AG04449 (cell line): ENCODE measurements at places on chromosomes 6 and 20.

GRCh38 chr20:53165452-53165851 is 193.3 kb downstream of the TSHZ2 start:
- DNase-seq: no peak

- no peak for DNase-seq
Measured at GRCh38 chr6:20674664-20675063, 140.4 kb downstream of the CDKAL1 start.

DNA sequence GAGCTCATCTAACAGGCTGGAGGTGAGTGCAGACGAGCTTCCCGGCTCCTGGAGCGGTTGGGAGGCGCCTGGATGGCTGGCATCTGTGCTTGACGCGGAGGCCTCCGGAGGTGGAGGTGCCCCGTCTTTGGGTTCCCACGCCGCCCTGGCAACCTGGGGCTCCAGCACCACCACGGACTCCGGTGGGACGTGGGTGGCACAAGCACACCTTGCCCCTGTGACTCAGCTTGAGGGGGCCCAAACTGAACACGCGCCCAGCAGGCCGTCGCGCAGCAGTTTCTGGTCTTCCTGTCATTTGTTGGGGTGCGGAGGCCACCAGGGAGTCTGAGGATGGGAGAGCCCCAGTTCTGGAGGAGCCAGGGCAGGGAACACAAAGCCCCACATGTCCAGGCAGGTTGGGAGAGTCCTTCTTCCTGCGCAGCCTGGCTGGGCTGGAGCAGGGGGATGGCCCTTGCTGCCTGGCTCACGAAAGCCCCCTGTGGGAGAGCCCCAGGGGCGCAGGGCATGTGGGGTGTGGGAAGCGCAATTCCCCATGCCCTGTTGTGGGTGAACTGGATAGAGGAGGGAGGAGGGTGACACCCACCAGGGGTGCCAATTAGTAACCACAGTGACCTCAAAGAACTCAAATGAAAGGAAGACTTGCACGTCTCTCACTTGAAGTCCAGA is 1378.6 kb upstream of the DEFB115 start:
- DNase-seq: no peak

- no peak for DNase-seq
Measured at GRCh38 chr6:17866876-17867444, 120.5 kb downstream of the KIF13A start.

GRCh38 chr6:163253556-163254213 is 160.8 kb upstream of the QKI start:
- no peak for DNase-seq

GRCh38 chr20:61123751-61124368 is 128.2 kb upstream of the CDH4 start:
- DNase-seq: no peak

DNA sequence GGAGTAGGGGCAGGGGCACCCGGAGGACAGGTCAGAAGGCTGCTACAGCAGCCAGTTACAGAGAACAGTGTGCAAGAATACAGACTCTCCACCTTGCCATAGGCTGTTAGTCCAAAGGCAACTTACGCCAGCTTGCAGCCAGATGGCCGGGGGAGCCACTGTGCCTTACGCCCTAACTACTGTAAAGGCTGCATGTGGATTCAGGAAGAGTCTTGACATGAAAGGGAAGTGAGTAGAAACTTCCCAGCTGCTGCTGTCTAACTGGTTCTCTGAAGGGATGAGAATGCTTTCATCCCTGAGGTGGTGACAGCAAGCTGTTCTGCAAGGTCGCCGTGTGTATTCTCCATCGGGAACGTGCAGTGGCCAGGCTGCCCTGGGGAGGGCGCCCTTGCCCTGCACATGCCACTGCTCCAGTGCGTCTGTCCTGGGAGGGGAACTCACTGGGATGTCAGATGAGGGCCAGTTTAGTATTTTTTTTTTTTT is 46.1 kb downstream of the LYRM4 start:
- no peak for DNase-seq

DNA sequence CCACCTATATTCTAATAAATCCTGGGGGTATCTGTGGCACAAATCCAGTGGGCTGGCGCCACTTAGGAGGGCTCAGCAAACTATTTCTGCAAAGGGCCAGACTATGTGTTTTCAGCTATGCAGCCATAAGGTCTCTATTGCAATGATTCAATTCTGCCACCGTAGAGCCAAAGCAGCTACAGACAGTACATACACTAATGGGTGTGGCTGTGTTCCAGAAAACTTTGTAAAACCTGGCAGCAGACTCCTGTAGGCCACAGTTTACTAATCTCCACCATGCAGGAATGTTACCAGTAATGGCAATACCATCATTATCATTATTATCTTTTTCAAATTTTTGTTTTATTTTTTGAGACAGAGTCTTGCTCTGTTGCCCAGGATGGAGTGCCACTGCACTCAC is 65.7 kb downstream of the SULF2 start:
- DNase-seq: no peak

GRCh38 chr6:111601886-111602285 is 3.8 kb downstream of the TRAF3IP2 start:
- DNase-seq: no peak

DNA sequence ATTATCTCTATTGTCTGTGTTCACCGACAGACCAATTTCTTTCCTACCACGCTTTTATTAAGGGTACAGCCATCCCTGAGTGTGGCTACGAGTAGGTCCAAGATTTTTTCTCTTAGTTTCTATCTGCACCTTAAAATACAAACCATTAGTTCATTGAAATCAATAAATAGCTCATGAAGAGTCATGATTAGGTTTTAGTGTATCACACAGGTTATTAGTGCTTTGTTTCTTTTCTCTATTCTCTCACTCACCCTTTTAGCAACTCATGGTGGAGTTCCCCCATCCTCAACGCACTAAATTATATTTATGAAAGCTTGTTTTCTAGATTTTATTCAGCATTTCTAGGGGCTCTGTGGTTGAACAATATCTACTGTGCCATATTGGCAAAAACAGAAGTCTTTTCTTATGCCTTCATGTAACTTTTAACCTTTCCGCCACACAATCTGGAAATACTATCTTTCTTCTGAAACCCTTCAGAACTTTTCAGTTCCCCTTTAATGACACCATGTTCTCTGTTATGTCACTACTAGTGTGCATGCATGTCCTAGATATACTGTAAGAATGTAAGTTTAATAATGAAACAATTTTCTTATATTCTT is 128.2 kb upstream of the LAMA2 start:
- no peak for DNase-seq

- no peak for DNase-seq
Measured at GRCh38 chr20:38979842-38980241, 17.7 kb downstream of the DHX35 start.

DNA sequence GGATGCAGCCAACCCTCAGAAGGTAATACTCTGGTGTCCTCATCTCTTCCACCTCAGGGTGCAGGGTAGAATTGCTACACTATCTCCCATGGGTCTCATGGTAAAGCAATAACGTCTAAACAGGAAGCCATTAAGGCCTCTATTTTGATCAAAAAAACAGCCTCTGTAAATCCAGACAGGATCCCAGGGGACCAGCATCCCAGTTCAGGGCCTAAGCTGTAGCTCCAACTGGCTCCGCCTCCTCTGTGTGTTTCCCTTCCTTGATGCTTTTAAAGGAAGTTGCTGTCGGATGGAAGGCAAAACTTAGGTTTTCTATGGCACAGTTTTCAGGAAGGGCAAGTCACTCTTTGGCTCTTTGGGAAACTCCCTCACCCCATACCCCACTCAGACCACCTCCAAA is 222.0 kb downstream of the MAFB start:
- DNase-seq: no peak

DNA sequence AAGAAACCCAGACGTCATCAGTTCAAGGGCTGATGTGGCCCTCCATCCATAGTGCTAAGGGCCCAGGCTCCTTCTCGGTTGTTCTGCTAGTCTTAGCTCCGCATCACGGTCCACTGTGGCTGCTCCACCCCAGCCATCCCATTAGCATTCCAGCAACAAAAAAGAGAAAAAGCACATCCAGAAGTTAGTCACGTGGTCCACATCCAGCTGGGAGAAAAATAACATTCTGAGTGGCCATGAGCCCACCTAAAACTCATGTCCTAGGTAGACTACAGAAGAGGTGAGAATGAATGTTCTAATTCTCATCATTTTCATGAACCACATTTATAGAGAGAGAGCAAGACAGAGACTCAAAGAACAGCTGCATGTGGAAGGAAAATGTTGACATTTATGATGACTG is 49.4 kb upstream of the TAB2 start:
- no peak for DNase-seq

DNA sequence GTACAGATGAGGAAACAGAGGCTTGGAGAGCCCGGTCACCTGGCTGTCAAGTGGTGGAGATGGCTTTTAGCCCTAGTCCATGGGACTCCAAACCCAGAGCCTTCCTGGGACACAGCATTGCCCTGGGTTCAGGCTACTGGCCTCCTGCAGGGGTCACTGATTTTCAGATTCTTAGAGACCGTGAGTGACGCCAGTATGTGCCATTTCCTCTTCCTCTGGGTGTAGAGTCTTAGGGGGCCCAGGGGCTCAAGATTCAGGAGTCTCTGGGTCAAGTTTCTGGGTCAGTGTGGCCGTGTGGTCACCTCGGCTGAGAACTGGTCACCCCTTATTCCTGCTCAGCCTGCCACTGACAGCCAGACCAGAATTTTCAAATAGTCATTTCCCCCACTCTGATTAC is 574 bp downstream of the ARHGAP40 start:
- DNase-seq: no peak

GRCh38 chr6:128494440-128494839 is 26.0 kb downstream of the PTPRK start:
- no peak for DNase-seq

DNA sequence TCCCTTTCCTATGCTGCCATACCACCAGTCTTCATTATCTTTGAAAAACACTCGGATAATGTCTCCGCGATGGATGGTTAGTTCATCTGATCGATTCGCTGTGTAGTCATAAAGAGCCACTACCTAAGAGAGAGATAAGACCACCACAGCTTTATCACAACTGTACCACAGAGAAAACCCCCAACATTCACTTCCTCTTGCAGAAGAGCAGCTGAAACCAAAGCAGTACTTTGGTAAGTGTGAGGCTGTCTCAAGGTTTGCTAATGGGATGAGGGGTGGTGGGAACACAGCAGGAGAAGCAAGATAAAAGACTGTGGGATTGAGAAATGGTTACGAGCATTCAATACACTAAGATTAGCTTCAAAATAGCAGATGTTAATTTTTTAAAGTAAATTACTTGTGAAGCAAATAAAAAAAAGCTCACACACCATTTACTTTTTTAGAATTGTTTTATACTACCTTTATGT is 142.1 kb downstream of the MYB start:
- no peak for DNase-seq

- no peak for DNase-seq
Measured at GRCh38 chr20:42138729-42139128, 520.6 kb upstream of the CHD6 start.
